ENCODE measurements at places on chromosomes 5 and 9.
A peak's percentile ranks its signal among the peaks of the same experiment; 100 is the strongest.

DNA sequence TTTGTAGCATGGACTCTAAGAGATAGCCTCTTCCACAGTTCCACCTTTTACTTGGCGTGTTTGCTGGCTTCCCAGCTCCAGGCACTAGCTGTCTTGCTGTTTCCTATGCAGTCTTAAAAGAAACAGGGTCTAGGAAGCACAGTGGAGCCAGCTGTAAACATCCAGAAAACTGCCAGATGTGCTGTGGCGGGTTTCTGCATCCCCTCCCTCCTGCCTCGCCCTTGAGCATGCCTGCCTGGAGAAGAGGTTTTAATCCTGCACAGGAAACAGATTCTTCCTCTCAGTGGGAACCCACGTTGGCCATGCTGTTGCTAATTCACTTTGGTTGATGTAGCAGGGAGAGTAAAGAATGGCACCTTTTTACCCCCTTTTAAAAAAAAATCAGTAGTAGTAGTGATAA lies 121.3 kb downstream of the RPS23 start:
- DNase-seq: no peak

DNA sequence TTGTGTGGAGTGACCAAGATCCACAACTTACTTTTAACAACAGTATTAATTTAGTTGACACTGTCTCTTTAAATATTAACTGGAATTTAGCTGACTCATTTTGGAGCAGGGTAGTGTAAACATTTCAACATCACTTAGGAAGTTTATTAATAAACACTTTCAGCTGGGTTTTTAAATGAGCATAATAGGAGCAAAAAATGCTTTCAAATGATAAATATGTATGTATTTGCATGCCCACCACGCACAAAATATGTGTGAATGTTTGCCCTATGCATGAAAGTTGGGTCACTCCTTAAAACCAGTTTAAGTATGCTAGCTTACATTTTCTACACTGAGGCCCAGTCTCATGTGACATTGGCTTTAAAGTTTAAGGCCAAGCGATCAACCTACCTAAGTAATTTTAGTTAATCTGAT lies 2.9 kb downstream of the ZFAND5 start:
- peak; percentile 23 for DNase-seq

GRCh38 chr5:174773371-174773770 lies 49.0 kb downstream of the MSX2 start:
- DNase-seq: no peak

- peak; percentile 43 for DNase-seq
These were observed 95.4 kb upstream of the DAB2 start for GRCh38 chr5:39520232-39520572.

- DNase-seq: no peak
These were observed 165.2 kb downstream of the PDE4D start for GRCh38 chr5:59728356-59728755.

DNA sequence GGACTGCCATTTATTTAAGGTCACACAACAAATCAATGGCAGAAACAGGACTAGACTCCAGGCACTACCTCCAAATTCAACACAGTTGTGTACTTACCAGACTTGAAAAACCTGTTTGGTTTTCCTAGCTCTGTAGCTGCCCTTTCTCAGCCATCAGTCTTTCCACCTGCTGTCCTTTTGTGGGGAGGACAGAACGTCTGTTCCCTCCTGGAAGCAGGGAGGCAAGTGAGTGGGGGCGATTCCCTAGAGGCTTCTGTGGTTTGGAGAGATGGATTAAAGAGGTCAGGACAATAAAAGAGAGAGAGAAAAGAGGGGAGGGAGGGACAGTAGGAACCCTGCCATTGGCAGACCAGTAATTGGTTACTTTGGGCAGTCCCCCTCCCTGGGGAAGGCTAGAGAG lies 14.7 kb downstream of the ASTN2 start:
- no peak for DNase-seq

DNA sequence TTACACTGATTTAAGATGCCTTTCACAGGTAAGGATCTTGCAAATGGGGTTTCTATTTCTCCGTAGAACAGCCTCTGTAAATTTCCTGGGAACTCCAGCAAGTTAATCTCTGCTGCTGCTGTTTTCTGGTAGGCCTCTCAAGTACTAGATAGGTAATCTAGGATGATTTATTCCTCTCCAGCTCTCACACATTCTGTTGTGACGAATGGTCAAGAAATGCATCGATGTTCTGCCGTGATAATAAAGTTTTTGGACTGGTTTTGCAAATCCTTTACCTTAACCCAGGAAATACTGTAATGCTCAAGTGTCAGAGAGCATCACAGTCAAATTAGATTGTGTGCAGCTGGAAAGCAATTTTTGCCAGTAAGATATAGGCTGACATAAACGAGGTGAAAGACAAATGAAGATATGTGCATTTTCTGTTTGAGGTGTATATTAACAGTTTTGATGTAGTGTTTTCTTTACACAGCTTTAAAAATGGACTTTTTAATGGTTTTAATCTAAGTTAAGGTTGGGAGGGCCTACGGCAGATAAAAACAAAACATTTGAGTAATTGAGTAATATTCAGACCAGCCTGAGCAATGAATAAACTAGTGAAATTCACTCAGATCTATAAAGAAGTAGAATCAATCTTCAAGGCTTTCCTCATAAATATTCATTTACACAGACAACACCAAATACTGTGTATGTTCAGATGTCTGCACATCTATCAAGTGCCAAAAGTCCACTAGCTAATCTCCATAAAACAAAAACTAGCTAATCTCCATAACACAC lies 300.6 kb upstream of the EDIL3 start:
- DNase-seq: no peak

DNA sequence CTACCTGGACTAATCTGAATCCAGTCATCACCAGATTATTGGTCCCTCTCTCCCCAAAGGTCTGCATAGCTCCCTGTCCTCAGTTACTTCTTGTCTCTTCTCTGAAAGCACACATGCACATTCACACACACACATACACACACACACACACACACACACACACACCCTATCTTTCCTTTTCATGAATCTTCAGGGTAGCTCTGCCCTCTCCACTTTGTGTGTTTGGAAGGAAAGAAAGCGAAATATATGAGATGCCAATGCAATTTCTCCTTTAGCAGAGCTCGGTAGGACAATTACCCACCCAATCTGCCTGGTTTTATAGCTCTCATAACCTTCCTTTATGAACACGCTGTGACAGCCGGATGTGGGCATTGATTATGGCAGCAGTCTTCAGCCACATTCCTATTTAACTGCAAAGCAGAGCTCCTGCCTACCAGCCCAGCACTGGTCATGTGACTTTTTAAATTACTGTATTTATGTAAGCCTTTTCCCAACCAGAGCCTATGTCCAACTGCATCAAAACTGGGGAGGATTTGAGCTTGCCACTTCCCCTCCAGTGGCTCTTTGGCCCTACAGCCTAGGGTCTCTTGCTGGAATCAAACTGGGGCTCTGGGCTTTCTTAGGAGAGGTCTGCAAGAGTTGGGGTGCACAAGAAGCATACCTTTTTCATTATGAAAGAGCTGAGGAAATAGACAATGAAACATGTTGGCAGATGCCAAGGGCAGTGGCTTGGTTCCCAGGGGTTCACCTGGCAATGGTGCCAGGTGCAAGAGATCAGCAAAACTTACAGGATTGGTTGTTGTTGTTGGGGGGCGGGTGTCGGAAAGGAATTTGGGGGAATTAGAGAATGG lies 20.8 kb upstream of the MATR3 start:
- DNase-seq: no peak

DNA sequence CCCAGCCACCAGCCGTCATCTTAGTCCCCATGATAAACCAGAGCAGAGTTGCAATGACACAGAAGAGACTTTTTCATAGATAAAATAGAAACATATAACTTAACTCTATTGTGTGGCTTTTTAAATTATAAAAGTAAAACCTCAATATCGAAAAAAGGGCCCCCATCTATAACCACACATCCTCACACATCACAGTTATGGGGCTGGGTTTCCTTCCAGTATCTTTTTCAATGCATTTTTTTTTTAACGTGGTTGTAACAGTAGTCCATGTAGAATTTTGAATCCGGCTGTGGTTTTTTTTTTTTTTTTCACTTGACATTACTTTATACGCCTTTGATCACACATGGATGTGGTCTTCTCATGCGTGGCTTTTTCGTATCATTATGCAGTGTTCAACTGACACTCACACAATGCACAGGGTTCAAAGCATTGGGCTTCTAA lies 77.4 kb downstream of the CFAP77 start:
- no peak for DNase-seq

DNA sequence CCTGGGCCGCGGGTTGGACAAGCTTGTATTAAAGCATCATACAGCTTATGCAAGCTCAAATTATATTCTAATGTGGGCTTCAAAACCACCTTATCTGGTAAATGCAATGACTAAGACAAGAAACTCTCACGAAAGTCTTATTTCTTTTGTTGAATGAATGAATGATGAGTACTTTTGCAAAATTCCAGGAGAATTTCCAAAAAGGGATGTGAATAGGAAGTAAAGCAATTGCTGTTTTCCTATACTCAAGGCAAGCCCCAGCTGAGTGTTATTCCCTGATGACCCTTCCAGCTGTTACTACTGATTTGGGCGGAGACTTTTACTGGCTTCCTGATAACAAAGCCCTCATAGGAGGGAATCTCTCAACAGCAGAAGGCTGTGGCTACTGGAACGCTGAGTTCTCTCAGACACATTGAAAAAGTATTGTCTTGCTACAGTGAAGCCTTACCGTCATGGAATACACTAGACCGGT lies 162.8 kb downstream of the SREK1 start:
- no peak for DNase-seq

GRCh38 chr9:135792268-135793128 lies 90.5 kb downstream of the KCNT1 start:
- DNase-seq: no peak

DNA sequence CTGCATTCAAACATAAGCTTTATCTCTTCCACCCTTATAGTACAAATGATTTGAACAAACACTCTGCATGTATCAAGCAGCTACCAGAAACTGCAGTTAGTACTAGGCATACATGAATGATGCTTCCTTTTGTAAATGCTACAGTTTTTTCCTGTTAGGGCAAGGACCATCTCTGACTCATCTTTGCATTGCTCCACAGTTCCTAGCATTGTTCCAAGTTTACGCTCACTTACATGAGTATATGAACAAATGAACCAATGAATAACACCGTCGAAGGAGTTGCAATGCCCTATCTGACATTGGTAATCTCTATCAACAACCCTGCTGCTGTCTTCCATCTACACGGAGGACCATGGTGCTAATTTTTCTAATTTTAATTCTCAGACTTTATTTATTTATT lies 2.1 kb upstream of the ALDH7A1 start:
- DNase-seq: no peak

DNA sequence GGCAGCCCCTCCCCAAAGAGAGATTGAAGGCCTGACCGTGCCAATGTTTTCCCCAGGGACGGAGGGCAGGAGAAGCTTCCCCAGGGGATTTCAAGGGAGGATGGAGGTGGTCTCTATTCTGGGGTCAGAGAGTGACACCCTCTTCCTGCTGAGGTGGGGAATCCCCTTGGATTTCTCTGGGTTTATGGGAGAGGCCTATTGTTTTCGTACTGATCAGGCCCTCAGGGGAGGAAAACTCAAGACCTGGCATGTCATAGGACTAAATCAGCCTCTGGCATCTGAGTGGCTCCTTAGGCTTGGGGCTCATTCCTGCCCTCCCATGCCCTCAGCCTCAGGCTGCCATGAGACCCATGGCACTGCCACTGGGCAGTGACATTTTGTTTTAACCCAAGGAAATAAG lies 44.6 kb downstream of the IRF1 start:
- no peak for DNase-seq

DNA sequence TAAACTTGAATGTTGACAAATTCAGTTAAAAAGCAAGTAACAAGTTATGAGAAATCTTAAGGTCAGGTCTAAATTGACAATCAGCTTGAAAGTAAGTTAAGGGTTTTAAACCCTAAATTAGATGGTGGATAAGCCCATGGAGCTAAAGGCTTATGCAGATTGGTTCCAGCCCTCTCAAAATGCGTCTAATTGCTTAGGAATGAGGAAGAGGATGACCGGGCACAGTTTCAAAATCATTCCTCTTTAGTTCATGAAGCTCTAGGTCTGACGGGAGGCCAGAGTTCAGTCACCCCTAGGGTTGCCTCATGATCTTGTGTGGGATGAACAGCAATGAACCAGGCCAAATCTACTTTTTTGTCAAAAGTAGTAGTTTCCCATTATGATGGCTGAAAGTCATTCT lies 75.4 kb downstream of the SLC38A9 start:
- DNase-seq: peak; percentile 66

DNA sequence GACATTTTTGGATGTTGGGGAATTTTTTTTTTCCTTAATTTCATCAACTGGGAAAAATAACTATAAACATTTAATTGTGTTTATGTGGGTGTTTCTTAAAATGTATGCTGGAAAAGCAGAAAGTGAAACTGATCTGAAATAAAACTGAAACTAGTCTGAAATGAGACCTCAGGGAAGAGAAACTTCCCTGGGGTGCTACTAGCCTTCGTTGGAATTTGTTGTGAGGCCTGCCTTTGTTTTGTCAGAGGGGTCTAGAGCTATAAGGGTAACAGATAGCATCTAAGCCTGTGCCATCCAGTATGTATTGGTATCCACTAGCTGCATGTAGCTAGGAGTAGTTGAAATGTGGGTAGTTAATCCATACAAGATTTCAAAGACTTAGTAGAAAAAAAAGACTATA lies 10.4 kb downstream of the ZNF618 start:
- no peak for DNase-seq

DNA sequence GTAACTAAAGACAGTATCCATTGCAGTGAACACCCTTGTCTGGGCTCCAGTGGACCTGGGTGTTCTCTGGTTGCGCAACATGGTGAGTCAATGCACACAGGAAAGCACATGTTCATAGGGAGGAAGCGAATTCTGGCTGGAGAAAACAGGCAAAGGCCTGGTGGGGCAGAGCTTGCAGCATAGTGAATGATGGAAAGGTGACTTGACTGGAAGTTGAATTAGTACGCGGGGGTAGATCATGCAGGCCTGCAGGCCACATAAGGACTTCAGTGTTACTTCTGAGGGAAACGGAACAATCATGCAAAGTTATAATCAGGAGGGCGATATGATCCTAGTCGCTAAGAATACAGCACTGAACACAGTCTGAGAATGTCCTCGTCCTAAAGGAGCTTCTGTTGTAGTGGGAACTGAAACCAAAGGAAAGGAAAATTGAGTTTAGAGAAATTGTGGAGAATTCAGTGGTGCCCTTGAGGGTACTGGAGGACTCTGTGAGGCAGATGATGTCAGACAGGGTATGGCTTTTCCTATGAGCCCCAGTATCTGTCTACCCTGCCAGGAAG lies 71.9 kb upstream of the RANBP3L start:
- peak; percentile 56 for DNase-seq

- no peak for DNase-seq
These were observed 206.4 kb downstream of the PAPPA start for GRCh38 chr9:116360016-116360415.

DNA sequence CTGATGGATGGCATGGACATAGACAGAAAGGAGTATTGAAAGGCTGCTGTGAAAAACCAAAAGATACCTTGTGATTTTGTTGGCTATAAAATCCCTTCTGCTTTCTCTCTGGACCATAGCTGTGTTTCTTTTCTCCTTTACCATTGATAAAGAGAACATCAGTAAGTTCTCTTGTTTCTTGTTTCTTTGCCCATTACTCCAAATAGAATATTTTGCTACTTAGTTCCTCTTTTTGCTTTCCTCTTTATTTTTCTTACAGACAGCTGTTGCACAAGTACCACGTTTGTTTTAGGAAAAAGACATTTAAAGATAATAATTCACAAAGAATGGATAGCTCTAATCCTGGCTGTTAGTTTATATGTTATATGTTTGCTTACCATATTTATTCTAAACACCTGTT lies 1129.2 kb downstream of the DTWD2 start:
- DNase-seq: no peak

- DNase-seq: no peak
These were observed 23.2 kb upstream of the STXBP1 start for GRCh38 chr9:127588740-127589506.
